ENCODE measurements at places on chromosomes 5 and 9.

DNA sequence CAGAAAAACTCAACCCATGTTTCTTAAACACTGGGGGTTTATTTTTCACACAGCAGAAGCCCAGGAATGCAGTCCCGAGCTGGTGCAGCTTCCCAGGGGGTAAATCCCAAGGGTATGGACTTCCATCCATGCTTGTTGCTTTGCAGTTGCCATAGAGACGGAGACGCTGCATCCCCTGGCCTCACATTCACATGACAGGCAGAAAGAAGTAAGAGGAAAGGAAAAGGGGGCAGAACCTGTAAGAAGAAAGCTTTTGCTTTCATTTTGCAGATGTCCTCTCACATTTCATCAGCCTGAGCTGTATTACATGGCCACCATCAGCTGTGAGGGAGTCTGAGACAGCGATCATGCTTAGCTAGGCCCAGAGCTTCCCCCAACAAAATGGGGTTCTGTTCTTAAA, 321.0 kb downstream of the AGTPBP1 start:
- DNase-seq: no peak

DNA sequence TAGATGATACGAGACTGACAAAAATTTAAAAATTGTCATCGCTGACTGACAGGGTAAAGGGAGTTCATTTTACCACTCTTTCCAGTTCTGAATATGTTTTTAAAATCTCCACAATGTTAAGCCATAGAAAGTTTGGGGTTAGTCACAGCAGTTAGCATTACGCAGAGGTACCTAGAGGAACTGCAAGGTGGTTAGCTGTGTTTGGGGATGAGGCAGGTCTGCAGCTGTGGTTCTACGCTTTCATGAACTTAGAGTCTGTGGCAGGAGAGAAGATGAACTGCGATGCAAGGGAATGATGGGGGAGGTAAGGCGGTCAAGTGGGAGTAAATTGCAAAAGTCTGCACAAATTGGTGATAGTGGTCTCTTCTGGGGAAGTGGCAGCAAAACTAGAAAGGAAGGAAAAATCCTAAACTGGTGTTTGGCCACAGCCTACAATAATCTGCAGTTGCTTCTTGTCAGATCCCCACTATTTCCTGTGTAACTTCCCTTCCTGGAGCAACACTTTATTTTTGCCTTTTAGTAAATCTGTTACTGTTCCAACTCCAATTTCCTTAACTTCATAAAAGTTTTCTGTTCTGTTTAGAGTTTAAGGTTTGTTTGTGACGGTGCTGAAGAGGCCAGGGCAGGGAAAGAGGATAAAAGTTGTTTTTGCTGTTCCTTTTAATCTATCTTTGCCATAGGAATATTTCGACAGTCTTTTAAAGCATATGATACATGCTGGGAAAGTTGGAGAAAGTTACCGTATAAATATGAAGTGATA, 38.6 kb upstream of the SNX2 start:
- no peak for DNase-seq

- DNase-seq: no peak
Observed at GRCh38 chr5:132873119-132873929, at the start of gene LEAP2. Gene LEAP2 (plus strand): TSS chr5:132873668. CDS start chr5:132873695, 27 bp downstream.

GRCh38 chr5:141846031-141846430, 32.2 kb downstream of the PCDH1 start:
- DNase-seq: no peak

- no peak for DNase-seq
Observed at GRCh38 chr9:100426189-100426529, 784 bp upstream of the MSANTD3 start.

- DNase-seq: no peak
Observed at GRCh38 chr9:2198956-2199635, 183.9 kb downstream of the SMARCA2 start.

DNA sequence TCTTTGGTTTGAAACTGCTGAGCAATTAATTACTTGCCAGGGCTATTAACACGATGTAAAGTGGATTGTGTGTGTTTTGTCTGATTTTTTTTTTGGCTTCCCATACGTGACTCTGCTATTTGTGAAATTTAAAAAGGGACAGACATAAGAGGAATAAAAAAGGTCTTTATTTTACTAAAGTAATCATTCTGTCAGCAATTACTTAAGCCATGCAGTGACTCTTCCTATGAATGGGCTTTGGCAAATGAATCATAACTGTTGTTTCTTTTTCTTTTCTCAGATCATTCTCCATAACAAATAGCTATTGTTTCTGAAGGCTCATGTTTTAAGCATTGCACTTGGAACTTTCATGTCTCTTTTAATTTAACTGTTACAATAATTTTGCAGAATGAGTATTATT, 461.3 kb upstream of the RORB start:
- no peak for DNase-seq

GRCh38 chr5:107359033-107359915, 311.5 kb downstream of the EFNA5 start:
- no peak for DNase-seq

DNA sequence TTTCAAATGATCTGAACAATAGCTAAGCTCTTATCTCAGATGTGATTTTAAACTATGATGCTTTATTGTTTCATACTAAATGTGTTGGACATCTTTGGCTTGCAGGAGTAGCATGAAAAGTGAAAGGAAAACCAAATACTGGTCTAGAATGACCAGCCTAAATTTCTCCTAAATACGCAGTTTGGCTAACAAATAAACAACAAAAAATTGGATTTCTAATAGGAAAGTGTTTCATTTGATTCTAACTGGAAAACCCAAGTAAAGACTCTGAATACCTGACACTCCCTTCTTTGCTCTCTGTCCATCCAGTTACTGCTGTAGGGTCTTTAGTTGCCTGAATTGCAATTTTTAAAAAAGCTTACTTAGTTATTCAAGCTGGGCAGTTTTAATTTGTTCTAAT, 111.7 kb upstream of the ACOT12 start:
- DNase-seq: no peak

DNA sequence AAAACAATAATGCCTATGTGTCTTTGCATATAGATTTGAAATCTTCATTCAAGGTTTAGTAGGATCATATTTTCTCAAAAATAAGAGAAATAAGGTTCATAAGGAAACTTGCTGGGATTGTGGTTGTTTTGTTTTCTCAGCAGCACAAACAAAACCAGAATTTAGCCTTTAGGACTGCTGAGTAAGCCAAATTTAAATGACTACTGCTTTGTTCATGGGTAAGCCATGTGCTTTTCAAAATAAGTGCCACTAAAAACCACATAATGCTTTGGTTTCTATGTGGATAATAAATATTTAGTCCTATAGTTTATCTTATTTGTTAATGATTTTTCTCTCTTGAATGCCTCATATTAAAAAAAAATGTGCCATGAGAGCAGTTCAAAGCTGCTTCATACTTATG, 38.8 kb downstream of the PTCD2 start:
- DNase-seq: no peak

- DNase-seq: no peak
Observed at GRCh38 chr9:115379719-115380118, 261.8 kb upstream of the TNC start.

- peak; percentile 46 for DNase-seq
Observed at GRCh38 chr5:149367249-149367971, 9.6 kb downstream of the PCYOX1L start.

DNA sequence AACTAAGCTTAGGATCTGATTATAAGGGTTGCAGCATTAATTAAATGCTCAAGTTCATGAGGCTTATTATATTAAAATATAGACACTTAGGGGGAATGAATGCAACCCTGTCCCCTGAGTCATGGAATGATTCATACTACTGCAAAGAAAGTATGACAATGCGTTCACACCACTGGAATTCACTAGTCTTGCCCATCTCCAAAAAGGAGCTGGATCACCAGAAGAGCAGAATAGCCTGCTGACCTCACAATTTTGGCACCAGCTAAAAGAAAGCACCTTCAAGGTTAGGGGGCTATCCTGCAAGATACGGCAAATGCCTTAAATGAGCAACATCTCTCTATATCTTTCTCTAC, 32.0 kb upstream of the TMED7 start:
- DNase-seq: no peak

- DNase-seq: no peak
Observed at GRCh38 chr9:137068539-137069507, 1.5 kb downstream of the SAPCD2 start.

DNA sequence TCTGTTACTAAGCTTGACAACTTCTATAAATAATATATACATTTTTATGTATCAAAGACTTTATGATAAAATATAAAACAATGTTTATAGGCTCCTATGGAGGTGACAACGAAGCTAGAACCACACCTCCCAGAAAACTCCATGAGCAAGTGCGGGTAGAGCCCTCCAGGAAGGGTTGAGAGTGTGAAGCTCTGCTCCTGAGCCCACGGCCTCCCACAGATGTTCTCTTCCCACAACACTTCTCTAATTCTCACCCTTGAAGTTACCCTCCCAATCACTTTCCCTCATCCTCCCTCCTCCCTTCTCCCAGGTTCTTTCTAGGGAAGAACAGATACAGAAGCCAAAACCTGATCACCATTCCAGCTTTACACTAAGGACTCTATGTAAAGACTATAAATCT, 427.6 kb downstream of the SPOCK1 start:
- no peak for DNase-seq

Data from CD4-positive, alpha-beta T cell treated with Interleukin-1 beta for 1 hour (primary cell).